ENCODE measurements at places on chromosomes 4 and X.

DNA sequence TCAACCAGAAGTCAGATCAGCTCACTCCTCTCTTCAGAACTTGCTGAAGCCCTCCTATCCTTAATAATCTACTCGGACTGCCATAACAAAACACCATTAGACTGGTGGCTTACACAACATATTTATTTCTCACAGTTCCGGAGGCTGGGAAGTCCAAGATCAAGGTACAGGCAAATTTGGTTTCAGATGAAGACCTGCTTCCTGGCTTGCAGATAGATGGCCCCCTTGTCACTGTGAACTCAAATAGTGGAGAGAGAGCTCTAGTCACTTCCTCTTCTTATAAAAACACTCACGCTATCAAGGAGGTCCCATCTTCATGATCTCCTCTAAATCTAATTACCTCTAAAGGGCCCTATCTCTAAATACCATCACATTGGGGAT, 125.1 kb downstream of the CAMK2D start:
- no peak for DNase-seq

DNA sequence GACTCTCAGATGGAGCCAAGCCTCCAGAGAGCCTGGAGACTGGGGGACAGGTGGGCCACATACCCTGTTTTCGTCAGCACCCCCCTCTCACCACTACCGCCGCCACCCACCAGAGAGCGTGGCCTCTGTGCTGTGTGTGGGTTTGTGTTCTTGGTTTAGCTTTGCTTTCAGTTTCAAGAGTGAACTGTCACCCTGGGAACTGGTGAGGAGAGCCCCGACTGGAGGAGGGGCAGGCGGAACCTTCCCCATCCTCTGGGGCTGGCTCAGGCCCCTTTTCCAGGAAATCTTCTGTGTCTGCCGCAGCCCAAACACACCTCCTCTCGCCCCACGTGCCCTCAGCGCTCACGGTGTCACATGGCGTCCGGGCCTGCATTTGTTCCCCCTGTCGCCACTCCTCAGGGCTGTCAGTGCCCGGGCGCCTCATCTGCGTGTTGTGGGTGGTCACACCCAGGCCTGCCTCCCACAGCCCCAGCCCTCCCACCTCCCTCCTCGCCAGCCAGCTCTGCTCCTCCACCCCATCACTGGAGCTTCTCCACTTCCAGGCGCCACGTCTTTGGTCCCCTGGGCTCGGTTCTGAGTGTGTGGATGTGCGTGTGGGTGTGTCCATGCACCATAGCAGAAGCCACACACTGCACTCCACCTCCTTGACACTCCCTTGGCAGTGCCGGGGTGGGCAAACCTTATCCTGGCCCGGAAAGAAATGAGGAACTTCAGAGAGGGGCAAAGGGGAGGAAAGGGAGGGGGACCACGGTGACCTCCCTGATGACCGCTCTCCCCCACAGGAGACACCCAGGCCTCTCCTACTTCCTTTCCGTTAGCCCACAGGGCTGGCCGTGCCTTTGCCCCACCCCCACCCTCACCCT, 27.8 kb downstream of the ELF4 start:
- peak; percentile 48 for DNase-seq

- DNase-seq, result no peak
Observed at GRCh38 chr4:120622601-120623000, 299.9 kb downstream of the PRDM5 start.

GRCh38 chr4:156946516-156947424, 24.8 kb downstream of the PDGFC start:
- peak; percentile 25 for DNase-seq

DNA sequence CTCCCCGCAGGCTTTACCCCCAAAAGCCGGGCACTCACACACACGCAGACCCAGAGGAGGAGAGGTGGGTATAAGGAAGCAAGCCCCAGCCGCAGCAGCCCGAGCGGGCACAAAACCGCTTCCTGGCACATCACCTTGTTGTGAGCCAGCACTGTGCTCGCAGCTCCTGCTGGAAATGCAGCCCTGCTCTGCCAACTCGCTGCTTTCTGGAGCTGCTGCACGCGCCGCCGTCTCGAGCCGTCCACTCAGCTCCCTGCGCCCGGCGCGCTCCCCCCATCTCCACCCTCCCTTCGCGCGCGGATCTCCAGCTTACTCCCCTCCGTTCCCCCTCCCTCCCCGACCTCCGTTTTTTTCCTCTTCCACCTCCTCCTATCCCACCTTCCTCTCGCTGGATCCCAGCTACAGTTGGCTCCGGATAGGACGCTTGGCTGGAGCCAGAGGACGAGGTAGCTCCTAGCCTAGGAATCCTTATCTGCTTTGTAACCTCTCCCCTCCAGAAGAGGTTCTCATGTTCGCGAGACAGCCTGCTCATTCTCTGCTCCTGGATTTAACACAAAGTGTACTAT, at the start of gene SPOCK3:
TSS of gene SPOCK3 (minus strand) at position 179 of the 566 bp plus-strand sequence.
- peak; percentile 23 for DNase-seq

Measured in left cardiac atrium (tissue), 4 donors.